Activated effector memory CD4-positive, alpha-beta T cell treated with anti-CD3 and anti-CD28 coated beads, Interleukin-2, amount 50 U/mL, for 16 hours (primary cell): ENCODE measurements at places on chromosomes 5 and 9.

DNA sequence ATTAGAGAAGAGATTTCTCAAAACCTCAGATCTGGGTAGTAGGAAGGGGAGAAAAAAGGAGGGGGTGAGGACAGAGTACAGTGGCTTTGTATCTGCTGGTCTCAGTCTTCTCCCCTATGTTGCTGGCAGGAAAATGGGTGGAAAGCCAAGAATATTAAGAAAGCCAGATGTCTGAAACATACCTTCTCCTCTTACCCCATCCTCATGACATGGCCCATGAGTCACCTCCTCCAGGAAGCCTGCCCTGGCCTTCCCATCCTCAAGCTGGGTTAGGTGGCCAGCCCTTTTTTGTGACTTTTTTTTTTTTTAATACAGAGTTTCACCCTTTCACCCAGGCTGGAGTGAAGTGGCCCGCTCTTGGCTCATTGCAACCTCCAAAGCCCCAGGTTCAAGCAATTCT is 61.8 kb downstream of the ABCA1 start:
- DNase-seq: no peak

GRCh38 chr9:7973123-7973522 is 173.5 kb upstream of the DMAC1 start:
- no peak for DNase-seq

- DNase-seq: no peak
Measured at GRCh38 chr9:94110821-94111252, 26.6 kb downstream of the PTPDC1 start.

DNA sequence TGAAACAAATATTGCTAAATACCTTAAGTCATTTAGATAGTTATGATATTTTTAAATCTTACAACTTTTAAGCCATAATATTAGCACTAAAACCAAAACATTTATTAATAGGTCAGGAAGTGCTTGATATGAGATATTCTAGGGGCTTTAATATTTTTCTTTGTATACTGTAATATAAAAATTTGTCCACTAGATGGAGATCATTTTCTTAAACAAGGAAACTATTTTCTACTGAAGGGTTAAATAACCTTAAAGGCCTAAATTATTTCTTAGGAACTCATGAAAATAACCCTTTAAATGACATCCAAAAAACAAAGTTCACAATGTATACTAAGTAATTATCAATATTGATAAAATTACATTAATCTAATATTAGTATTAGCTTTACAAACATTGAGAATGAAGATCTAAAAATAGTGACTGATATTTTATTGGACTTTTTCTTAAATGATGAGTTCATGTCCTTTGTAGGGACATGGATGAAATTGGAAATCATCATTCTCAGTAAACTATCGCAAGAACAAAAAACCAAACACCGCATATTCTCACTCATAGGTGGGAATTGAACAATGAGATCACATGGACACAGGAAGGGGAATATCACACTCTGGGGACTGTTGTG is 635.7 kb downstream of the RAB3C start:
- DNase-seq: no peak

DNA sequence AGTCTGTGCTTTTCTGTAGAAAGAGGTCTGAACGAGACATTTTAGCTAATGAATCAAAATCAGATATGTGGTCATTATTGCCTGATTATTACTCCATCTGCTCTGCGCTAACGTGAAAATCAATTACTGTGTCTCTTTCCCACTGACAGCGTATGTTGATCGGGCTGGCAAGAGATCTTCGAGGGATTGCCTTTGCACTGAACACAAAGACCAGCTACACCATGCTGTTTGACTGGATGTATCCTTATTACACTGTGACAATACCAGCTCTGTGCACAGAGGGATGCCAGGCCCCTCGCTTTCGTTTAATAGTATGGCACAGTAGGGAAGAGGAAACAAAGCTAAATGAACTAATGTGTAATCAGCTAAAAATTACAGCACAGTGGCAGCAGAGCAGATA is 103.7 kb upstream of the TLX3 start:
- no peak for DNase-seq

GRCh38 chr5:106843812-106844416 is 826.8 kb downstream of the EFNA5 start:
- no peak for DNase-seq

DNA sequence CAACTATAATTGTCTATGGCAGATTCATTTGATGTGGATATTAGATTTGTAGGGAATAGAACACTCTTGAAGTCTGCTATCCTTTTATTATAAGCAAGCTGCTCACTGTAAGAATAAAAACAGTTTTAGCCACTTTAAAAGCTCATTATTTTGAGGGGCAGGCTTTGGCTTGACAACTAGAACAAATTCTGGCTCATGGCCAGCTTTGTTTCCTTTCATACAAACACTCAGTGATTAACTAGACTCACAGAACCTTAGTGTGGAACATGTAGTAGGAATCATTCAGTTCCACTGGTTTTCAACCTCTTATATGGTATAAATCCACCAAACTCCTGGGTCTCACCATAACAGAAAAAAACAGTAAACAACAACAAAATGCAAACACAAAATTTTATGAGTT is 27.4 kb upstream of the CEP120 start:
- no peak for DNase-seq

GRCh38 chr5:66981266-66982055 is 215.1 kb downstream of the CD180 start:
- DNase-seq: no peak

- no peak for DNase-seq
Measured at GRCh38 chr9:82101475-82101874, 112.9 kb downstream of the SPATA31D1 start.

GRCh38 chr5:82358457-82358856 is 80.3 kb upstream of the RPS23 start:
- no peak for DNase-seq
